ENCODE measurements at places on chromosomes 3 and 15.

- no peak for DNase-seq
These were observed 12.7 kb downstream of the SOX2 start for GRCh38 chr3:181724192-181724965.

DNA sequence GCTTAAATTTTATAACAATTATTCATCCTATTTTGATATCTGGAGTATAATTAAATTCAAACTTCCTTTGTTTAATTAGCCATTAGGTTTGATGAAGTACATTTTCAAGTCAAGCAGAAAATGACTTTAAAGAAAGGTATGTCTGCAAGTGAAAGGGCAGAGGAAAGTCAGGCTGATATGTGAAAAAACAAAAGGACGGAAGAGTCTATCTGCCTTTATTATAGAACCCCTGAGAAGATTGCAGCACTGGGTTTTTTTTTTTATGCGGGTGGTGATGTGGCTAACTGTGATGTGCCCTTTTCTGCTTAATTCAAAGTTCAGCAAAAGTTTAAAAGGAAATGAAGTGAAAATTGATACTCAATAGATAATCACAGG lies 83.2 kb downstream of the COL8A1 start:
- DNase-seq = no peak

DNA sequence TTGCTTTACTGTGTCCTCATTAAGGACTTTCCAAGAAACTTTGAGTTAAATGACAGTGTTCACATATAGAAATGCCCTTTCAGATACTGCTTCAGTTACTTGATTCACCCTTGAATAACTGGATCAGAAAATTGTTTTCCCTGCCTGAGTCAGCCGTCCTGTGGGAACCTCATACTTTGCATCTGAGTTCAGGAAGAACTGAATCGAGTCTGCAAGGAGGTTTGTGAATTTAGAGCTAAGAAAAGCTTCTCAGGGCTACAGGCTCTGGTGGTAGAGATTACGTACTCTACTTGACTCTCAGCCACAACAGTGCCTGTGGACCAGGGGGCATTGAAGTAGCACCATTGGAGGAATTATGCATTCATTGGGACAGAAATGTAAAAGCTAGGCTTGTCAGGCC lies 252.4 kb upstream of the C2CD4B start:
- no peak for DNase-seq

- no peak for DNase-seq
These were observed 53.0 kb upstream of the GOLGA8A start for GRCh38 chr15:34490417-34491193.

DNA sequence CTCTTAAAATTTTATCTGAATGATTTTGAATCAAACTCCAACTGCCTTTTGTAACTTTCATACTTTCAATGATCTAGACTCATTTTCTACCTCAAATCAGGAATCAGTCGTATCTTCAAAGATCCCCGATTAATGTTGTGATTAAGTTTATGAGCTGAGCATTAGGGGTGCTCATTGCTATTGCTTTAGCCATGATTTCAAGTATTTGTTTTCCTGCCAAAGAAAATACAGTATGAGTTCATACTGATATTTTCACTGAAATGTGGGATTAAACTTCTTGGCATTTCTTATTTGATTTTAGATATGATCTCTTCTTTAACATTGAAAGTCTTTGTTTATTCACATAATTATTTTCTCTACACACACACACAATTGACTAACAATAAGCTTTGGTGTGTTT lies 785.6 kb downstream of the NTRK3 start:
- DNase-seq = no peak

GRCh38 chr3:30768703-30769550 lies 125.5 kb downstream of the GADL1 start:
- DNase-seq = peak; percentile 66

- DNase-seq = peak; percentile 82
These were observed 1.0 kb downstream of the PRKCD start for GRCh38 chr3:53161820-53162671.

GRCh38 chr3:56052188-56052587 lies 416.1 kb downstream of the ERC2 start:
- DNase-seq = no peak

DNA sequence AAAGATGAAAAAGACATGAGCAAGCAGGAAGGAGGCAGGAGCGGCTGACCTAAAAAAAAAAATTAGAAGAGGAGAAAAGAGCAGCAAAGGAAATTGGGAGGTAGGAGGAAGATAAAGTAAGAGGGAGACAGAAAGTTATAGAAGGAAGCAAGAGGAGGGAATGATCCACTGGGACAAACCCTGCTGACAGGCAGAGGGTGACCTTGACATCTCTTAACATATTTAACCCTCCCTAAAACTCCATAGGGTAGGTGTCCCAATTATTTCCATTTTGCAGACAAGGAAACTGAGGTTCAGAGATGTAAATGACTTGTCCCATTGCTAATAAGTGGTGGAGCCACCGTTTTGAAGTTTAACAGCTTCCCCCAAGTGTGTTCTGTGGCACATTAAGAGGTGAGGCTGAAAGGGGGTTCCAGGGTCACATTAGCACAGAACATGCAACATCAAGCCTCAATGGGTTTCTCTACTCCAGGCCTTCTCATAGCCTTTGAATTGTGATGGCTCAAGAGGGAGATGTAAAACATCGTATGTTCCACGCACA lies 37.4 kb upstream of the PRICKLE2 start:
- DNase-seq = no peak

- DNase-seq = no peak
These were observed 25.9 kb upstream of the SNRK start for GRCh38 chr3:43260412-43260811.

GRCh38 chr3:134351427-134351826 lies 22.8 kb downstream of the AMOTL2 start:
- no peak for DNase-seq
